ENCODE measurements at places on chromosomes 12 and 14.

DNA sequence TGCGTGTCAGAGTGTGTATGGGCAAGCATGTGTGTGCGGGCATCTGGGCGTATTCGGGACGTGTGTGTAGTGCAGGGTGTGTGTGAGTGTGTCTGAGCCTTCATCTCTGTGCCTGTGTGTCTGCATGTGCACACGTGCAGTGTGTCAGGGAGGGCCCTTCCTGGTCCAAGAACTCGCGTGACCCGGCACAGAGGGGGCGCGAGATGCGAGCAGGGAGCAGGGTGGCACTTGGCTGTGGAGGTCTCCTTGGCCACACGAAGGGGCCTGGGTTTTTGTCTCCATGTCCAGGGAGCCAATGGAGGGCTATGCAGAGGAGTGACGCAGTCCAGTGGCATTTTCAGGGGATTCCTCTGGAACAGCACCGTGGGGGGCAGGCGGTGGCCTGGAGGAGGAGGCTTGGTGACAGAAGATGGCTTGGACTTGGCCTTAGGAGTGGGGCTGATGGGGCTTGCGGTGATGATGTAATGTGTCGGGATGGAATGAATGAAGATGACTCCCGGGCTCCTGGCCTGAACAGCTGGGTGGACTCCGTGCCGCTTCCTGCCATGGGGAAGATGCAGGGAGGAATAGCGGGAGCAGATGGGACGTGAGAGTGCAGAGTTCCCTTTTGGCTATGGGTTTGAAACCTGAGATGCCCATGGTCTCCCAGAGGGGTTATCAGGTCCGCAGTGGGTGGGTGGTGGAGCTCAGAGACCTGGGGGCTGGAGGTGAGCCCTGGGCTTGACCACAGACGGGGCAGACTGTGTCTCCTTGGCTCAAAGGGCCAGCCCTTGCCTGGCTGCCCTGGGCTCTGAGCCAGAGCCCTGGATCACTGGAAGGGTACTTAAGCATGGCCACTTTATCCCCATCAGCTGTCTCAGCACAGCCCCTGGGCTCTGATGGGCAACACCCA is 208.3 kb downstream of the PHETA1 start:
- peak; percentile 57 for DNase-seq

DNA sequence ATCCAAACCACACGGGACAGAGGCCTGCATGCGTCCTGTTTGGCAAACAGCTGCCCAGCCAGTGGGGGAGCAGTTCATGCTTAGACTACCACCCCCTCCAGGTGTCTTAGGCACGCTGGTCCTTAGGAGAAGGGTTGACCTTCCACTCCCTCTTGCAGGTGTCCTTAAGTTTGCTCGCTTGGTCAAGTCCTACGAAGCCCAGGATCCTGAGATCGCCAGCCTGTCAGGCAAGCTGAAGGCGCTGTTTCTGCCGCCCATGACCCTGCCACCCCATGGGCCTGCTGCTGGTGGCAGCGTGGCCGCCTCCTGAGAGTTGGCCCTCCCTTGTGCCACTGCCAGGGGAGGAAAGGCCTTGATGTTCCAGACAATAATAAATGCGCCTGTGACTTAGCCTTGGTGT is 1.8 kb downstream of the C12orf57 start:
- no peak for DNase-seq

DNA sequence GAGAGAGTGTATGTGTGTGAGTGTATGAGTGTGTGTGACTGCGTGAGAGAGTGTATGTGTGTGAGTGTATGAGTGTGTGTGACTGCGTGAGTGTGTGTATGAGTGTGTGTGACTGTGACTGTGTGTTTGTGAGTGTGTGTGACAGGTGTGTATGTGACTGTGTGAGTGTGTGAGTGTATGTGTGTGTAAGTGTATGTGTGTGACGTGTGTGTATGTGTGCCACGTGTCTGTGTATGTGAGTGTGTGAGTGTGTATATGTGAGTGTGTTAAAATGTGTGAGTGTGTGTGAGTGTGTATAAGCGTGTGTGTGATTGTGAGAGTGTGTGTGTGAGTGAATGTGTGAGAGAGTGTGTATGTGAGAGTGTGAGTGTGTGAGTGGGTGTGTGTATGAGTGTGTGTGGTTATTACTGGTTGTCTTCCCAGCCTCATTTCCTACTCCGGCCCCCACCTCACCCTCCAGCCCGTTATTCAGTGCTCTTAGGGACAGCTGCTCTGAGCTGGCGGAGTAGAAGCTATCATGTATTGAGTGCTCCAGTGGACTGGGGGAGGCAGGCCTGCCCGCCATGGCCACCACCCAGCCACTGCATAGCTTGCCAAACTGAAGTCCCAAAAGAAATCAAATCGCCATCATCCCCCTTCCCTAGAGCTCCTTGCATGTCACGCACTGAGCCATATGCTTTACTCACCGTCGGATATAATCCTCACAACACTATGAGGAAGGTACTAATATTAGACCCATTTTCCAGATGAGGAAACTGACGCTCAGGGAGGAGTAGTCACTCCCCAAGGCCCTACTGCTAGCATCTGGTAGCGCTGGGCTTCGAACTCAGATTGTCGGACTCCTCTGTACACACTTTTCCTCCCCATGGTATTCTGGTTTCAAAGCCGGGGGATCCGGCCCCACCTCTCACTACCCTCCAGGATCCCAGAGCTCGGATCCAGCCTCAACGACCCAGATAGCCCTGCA is 10.3 kb upstream of the MYL2 start:
- DNase-seq = peak; percentile 56

GRCh38 chr12:49882851-49883464 is 20.7 kb downstream of the FAIM2 start:
- no peak for DNase-seq

- no peak for DNase-seq
These were observed 95.0 kb downstream of the TGFB3 start for GRCh38 chr14:75886636-75887348.

Measured in myocyte (in vitro differentiated cells).